Endothelial cell (in vitro differentiated cells): ENCODE measurements at places on chromosomes 6 and 20.
A peak's percentile ranks its signal among the peaks of the same experiment; 100 is the strongest.

GRCh38 chr20:40438161-40438830, 250.7 kb downstream of the MAFB start:
- no peak for DNase-seq

GRCh38 chr20:11193241-11193640, 519.4 kb upstream of the JAG1 start:
- DNase-seq: no peak

- DNase-seq: peak; percentile 11
Measured at GRCh38 chr6:82006027-82006738, 241.4 kb downstream of the IBTK start.

GRCh38 chr6:157110607-157111006, 212.7 kb downstream of the TMEM242 start:
- DNase-seq: no peak

DNA sequence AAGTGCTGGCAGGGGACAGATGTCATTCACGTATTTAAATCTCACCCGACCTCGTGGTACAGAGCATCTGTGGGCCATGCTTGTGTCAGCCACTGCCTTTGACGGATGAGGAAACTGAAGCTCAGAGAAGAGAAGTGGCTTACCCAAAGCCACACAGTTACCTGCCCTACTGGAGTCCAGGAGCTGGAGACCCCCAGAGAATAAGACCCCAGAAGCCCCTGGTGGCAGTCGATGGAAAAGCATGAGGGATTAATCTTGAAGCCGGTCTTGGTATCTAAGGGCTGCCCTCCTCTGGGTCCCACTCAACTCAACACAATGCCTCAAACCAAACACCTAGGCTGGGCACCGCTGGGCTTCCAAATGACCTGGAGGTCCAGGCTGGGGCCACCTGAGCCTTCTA, 83.1 kb downstream of the GRM4 start:
- no peak for DNase-seq

DNA sequence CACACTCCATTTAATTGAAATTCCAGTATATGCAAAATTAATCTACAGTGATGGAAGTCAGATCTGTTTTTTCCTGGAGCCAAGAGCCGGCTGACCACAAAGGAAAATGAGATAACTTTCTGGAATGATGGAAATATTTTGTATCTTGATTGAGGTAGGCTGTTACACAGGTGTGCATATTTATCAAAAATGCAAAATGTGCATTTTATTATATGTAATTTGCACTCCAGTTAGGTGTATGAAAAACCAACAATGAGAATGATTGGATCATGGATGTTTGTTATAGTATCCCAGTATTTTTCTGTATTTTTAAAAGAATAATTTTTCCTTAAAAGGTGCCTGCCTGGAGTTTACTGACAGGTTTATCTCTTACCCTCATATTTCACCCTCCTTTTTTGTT, 242.0 kb upstream of the JAG1 start:
- DNase-seq: no peak

DNA sequence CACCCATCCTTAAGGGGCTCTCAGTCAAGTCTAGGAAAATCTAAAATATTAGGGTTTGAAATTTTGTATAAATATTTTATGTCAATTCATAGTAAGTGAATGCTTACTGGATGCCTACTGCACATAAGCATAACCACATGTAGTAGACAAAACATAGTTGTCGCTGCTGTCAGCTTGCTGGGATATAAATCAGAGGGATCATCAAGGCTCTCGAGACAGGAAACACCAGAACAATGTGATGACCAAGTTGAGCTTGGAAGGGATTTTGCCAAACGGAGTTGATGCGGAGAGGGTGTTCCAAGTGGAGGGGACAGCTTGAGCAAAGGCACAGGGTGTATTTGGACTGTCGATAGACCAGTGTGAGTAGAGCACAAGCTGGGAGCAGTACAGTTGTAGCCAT, 105.8 kb upstream of the SUPT3H start:
- DNase-seq: no peak
